Hippocampal formation (tissue), 2 donors: ENCODE measurements at places on chromosomes 1 and 21.

- no peak for DNase-seq
Measured at GRCh38 chr1:175363031-175363430, 170.5 kb upstream of the KIAA0040 start.

DNA sequence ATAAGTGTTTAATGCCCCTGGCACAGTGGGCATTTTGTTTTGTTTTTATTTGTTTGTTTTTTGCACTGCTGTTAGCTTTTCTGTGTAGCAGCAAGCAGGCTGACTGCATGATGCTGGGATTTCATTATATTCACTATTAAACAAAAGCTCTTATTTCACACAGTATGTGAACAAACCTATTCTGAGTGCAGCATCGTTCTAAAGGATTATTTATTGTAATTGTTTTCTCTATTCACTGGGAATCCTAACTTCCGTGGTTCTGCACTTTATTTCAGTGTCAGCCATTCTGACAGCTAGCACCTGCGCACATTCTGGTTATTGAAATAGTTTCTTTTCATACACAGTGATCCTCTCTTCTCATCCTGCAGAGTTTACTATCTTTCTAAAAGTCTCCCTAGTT is 595.0 kb downstream of the NEGR1 start:
- DNase-seq: no peak

- DNase-seq: no peak
Measured at GRCh38 chr1:18938008-18938706, 18.3 kb downstream of the IFFO2 start.

GRCh38 chr1:153881751-153882150 is 41.0 kb downstream of the GATAD2B start:
- no peak for DNase-seq

DNA sequence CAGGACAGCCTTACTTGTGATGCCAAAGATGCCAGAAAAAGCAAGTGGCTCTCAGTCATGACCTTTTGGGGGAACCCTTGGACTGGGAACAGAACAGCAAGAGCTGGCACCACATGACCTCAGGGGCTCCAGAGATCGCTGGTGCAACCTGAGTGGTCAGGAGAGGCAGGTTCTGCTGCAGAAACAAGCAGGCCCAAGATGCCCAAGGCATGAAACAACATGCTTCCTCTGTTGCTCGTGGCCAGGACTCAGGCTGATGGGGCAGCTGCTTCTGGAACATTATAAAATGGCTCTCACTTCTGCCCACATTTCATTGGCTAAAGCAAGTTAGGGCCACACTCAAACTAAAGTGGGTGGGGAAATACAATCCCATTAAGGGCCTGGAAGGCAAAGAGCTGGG is 17.7 kb upstream of the CLSTN1 start:
- DNase-seq: no peak

DNA sequence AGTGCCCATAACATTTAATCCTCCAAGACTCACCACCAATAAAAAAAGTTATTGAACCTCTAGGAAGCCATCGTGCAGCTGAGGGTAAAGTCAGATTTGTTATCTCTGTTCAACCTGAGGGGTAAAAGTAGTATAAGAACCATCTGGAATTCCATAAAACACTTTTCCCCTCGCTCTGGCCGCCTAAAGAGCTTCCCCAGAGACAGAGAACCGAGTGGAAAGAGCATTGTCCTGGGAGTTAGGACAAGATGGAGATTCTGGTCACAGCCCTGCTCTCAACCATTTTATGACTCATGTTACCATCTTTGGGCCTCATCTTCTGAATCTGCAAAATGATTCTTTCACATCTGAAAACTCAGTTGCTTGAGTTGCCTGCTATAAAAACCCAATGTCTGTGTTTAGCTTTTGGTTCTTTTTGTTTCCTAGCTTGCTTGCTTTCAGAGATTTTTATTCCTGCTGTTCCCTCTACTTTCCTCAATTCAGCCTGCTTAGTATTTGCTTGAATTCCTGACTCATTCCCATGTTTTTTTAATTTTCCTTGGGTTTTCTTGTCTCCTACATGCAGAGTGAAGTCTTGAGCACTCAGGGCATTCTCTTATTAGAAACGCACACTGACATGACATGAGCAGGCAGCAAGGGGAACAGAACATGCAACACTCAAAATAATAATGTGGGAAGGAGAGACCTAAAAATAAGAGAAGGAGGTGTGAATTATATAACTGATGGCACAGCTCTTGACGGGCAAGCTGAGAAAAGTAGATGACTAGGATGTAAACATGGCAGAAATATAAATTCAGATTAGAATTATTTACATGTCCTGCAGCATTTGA is 1.7 kb downstream of the EPHX4 start:
- DNase-seq: no peak

- no peak for DNase-seq
Measured at GRCh38 chr1:154519591-154519991, 17.4 kb upstream of the SHE start.

DNA sequence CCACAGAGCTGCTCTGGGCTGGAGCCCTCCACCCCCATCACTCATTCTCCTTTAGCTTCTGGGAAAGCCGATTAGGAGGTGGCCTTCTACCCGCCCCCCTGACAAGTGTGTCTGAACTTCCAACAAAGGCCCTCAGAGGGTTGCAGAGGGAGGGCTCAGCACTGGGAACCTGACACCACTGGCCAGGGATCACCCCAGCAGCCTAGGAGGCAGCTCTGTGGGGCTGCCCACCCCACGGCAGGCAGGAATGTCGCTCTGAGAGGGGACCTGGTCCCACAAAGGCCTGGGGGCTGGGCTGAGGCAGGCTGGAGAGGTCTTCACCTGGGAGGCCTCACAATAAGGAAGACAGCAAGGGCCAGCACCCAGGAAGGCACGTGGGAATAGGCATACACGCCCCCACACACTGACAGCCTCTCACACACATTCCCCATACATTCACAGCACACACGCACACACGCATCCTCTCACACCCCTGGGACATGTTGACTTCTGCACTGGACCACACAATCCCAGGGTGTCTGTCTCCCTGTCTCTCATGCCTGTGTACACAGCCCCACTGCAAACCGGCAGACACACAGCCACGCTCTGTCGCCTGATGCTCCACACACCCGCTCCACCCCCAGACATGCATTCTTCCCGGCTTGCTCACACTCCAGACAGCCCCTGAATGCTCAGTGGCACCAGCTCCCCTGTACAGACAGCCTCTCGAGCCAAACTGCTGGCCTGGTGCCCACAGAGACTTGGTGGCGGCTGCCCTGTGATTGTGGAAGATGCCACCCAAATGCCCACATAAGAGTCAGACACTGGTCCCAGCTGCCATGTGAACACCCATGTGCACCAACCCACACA is 30.7 kb downstream of the DMBX1 start:
- no peak for DNase-seq

DNA sequence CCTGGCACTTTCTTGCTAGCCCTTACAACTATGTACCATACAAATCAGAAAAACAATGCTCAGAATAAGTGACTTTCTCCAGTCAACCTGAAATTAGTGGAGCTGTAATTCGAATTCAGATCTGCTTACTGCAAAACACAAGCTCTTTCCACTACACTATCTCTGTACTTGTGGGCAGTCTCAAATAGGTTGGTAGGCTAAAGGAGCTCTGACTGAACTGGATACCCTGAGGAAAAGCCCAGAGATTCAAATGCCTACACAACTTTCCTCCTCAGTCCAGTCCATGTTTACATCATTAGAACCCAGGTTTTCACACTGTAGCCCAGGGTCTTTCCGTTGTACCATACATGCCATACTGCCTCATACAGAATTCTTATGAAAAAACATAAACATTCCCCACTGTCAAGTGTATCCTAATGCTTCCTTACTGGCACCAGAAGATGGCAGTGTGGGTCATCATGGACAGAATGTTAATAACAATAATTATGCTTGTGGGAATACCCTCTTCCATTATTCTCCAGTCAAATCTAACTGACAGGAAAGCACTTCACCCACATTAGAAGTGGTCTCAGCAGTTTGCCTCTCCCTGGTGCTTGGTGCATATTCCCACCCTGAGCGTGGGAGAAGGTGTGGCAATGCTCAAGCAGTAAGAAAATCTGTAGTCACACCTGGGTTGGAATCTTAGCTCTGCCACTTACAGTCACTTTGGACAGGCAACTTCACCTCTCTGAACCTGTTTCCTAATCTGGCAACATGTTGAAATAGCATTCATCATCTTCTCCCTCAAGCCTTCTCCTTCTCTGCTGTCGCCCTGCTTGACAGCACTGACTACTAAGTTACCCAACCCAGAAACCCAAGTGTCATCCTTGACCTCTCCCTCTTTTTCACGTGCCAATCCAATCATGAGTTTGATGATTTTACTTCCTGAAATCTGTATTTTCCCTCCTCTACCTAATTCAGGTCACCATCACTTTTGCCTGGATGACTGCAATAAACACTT is 14.4 kb upstream of the ZFYVE9 start:
- DNase-seq: peak; percentile 3

DNA sequence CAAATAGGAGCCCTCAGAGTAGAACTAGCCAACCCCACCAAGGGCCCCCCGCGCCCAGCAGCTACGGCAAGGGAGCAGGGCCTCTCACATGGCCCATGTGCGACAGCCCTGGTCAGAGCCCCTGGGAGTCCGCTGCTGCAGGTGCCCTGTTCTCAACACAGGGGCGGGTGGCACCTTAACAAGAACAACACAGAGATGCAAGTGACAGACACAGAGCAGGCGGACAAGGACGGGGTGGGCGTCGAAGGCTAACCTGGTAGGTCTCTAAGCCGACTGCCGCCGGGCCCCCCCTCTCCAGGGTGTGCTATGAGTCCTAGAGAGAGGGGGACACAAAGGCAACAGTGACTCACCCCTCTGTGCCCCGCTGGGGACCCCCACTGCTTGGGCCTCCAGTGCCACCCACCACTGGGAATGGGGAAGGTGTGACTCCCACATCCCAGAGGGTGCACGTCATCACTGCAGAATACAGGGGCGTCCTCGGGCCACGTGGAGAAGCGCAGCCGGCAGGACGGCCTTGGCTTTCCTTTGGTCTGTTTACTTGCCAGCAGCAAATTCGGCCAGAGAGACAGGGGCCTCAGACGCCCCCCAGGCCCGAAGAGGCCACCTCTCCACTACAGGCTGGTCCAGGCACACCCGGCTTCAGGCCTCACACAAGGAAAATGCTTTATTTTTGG is 44.8 kb downstream of the PRDM15 start:
- DNase-seq: no peak

DNA sequence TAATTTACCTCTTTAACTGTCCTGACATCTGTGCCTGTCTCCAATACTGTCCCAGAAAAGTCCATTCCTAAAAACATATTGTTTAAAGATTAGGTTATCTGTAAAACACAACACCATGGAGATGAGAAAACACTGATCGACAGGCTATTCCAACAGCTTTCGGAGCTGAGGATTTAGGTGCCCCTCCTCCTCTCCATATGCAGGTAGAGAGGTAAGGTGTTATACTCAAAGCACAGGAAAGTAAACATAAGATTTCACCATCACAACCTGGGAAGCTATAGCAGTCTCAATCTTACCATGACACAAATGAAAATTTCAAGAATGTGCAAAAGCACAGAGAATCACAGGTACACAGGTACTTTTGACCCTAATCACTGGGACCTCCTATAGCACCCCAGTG is 60.9 kb upstream of the RASAL2 start:
- no peak for DNase-seq

DNA sequence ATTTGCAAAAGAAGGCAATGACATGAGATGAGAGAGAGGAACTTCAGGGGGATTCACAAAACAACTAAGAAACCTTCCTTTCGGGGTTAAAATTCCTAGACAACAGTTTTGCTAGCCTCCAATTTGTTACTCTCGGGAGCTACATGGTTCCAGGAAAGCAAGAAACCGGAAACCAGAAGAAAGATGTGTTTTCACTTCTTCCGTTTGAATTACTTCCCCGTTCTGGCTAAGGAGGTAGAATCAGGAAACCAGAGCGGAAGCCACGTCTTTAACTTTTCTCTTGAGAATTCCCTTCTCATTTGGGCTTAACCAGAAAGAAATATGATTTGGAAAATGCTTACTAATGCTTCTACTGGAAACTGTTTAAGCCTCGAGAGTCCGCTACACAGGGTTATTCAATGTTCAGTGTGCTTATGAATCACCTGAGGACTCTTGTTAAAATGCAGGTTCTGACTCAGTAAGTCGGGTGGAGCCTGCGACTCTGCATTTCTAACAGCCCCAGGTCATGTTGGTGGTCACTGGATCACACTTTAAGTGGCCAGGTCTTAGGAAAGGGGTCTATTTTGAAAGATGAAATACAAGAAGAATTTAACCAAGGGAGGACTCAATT is 43.5 kb upstream of the MCOLN3 start:
- DNase-seq: no peak

DNA sequence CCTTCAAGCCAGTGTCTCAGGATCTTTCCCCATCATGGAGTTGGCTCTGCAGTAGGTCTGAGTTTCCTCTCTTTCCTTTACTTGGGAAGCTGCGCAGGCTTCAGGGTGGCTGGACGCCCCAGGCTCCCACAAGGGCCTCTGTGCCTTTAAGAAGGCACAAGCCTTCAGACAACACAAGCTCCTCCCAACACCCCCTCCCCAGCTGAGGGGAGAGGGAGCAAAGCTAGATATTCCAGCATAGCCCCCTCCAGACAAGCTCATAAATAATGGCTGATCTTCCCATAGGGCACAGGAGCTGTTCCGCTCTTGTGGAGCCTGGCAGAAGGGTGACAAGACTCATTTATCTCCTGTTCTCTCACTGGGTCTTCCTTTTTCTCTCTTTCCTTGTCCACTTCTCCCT is 27.9 kb upstream of the ATP2B4 start:
- no peak for DNase-seq

- no peak for DNase-seq
Measured at GRCh38 chr1:99891997-99892396, 41.8 kb downstream of the AGL start.

- DNase-seq: peak; percentile 38
Measured at GRCh38 chr1:204263254-204263910, 49.6 kb upstream of the GOLT1A start.

- DNase-seq: no peak
Measured at GRCh38 chr1:220700556-220701179, 10.5 kb downstream of the C1orf115 start.

- DNase-seq: no peak
Measured at GRCh38 chr1:247411621-247412327, 4.2 kb upstream of the NLRP3 start.

DNA sequence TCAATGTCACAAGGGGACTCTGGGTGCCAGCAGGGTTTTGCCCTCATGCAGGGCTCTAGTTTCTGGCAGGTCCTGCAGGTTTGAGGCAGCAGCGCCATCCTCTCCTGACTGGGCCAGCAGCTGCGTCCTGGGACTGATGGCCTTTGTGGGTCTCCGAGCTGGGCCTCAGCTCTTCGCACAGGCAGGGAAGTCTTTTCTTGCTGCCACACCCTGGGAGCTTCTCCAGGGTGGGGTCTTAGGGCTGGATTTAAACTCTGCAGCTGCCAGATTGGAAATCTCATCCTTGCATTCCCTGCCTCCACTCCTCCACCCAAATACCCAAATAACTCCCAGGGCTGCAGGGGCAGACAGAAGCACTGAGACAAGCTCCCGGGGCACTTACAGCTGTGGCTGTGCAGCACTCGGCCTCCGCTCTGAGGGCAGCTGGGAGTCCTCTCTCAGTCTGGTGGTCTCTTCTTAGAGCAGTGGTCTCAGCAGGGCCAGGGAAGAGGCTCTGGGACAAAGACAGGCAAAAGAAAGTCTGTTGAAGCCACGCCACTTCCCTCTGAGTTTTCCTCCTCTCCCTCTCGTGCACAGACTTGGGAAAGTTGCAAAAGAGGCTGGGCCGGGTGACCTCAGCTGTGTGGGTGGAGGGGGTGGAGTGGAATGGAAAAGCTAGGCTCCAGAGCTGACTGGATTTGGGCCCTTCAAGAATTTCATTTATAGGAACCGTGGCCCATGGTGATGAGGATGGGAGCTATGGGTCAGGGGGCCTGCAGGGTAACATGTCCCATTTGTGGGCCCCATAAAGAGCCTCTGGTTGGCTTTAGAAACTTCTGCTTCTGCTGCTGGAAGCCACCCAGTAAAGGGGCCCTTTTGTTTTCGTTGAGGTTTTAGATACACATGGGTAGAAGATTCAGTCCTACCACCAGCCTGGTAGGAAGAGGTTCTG is at the start of gene RAB7B:
TSS of gene RAB7B (minus strand) at position 525 of the 931 bp plus-strand sequence. CDS start 9,260 bp downstream, outside the sequence.
- peak; percentile 21 for DNase-seq
